ENCODE measurements at places on chromosomes 3 and 15.

DNA sequence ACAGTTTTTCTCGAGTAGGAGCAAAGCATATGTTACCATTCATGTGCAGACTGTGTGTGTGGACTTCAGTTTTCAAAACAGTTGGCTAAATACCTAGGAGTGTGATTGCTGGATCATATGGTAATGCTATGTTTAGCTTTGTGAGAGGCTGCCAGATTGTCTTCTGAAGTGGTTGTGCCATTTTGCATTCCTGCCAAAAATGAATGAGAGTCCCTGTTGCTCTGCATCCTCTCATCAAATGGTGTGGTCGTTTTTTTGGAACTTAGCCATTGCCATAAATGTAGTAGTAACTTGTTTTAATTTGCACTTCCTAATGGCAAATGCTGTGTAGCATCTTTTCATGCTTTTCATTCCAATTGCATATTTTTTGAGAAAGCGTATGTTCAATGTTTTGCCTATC, 77.2 kb upstream of the NDN start:
- no peak for DNase-seq

- no peak for DNase-seq
These were observed 31.5 kb downstream of the CLEC3B start for GRCh38 chr3:45057557-45057956.

DNA sequence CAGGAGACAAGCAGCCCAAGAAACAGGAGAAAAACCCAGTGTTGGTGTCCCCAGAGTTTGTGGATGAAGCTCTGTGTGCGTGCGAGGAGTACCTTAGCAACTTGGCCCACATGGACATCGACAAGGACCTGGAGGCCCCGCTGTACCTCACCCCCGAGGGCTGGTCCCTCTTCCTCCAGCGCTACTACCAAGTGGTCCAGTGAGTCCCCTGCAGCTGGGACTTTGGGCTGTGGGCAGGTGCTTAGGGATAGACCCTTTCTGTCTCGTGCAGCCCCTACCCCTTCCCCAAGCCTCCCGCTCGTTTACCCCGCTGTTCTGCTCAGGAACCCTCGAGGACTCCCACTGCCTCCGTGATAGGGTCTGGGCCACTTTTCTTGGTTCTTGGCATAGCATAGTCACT, 10.5 kb downstream of the TTLL3 start:
- DNase-seq = no peak

GRCh38 chr15:33243869-33244268, 49.4 kb upstream of the FMN1 start:
- no peak for DNase-seq

GRCh38 chr3:187044867-187045552, 94.3 kb downstream of the RPL39L start:
- no peak for DNase-seq

GRCh38 chr15:31013863-31014607, 22.6 kb upstream of the MTMR10 start:
- no peak for DNase-seq

GRCh38 chr3:53457068-53457467, 37.3 kb upstream of the CACNA1D start:
- no peak for DNase-seq

GRCh38 chr3:195813916-195814640, 2.3 kb upstream of the MUC4 start:
- no peak for DNase-seq

DNA sequence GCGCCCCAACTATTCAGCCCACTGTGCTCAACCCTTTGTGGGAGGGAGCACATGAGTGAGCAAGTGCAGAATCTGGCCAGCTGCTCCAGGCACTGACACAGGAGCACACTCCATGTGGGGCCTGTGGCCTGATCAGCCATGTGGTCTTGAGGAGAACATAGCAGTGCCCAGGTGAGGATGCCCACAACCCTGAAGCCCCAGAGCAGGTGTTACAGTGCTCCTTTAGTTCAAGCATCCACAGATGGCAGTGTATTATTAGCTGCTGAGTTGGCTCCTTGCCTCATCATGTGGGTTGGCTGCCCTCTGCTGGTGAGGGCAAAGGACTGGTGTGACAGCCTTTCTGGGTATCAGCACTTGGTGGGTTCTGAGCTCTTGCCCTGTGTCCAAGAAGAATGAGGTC, 1588.2 kb downstream of the SI start:
- peak; percentile 36 for DNase-seq

- DNase-seq = no peak
These were observed 170.9 kb downstream of the ERC2 start for GRCh38 chr3:56297281-56297840.

- DNase-seq = no peak
These were observed 87.5 kb downstream of the GAP43 start for GRCh38 chr3:115710799-115711198.

- DNase-seq = no peak
These were observed 67.8 kb upstream of the CDAN1 start for GRCh38 chr15:42804739-42805138.

DNA sequence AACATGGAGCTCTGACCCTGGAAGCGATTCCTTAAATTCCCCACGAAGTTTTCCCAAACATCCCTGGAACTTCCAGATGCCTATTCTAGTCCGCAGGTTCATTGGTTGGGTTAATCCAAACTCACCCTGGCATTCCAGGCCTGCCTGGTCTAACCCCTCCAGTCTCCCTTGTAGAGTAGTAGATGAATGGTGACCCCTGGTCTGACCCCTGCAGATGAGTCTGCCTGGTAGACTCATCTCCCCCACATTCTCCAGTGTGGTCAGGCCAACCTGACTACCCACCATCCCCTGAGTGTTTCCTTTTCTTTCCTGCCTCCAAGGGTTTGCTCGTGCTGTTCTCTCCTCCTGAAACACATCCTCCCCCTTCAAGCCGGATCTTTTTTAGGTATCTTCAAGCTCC, 10.8 kb upstream of the HRH1 start:
- DNase-seq = no peak

GRCh38 chr3:62837145-62837787, 38.0 kb downstream of the CADPS start:
- no peak for DNase-seq
